Skeletal muscle cell (primary cell): ENCODE measurements at places on chromosomes 5 and 9.

GRCh38 chr5:128674837-128675446 lies 136.9 kb upstream of the FBN2 start:
- no peak for DNase-seq

- peak; percentile 4 for DNase-seq
These were observed 211.7 kb downstream of the LRRC70 start for GRCh38 chr5:62790348-62790747.

DNA sequence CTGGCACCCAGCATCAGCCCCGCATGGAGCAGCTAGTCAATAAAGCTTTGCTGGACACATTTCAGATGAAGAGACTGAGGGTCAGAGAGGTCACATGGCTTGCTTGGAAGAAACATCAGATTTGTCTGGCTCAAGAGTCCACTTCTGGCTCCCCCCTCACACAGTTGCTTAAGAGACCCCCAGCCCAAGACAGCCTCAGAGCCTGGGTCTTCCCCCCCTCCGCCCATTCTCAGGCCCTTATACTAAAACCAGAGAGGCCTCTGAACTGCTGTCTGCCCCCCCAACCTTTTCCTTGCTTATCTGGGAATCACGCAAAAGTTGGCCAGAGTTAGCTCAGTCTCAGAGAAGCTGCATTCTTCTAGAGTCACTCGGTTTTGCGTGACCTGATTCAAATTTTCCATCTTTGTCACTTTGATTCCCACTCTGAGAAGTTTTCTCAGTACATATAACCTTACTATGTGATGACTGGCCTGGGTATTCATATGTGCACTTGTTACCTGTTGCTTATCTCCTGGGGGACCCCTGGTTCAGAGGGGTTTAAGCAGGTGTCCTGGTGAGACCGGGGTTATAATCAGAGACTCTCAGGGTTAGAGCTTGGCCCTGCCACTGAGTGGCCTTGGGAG lies 145.4 kb upstream of the IER5L start:
- no peak for DNase-seq

GRCh38 chr9:84504360-84504759 lies 163.8 kb upstream of the SLC28A3 start:
- DNase-seq, result no peak

- DNase-seq, result no peak
These were observed 370.6 kb upstream of the PIK3R1 start for GRCh38 chr5:67844924-67845323.

- no peak for DNase-seq
These were observed 123.6 kb downstream of the TEX10 start for GRCh38 chr9:100229136-100229535.

DNA sequence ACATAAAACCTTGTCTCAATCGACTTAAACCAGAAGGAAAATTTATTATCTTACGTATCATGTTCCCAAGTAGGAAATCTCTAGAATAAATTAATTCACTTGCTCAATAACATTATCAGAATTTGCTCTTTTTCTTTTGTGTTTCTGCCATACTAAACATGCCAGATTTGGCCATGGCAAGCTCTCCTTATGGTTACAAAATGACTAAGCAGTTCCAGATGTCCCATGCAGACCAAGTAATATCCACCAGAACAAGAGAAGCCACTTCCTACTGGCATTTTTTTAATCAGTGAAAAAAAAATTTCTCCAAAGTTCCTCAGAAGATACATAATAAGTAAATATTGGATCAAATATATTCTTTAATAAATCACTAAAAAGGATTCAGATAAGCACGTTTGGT lies 25.2 kb upstream of the ADAMTS6 start:
- peak; percentile 44 for DNase-seq

GRCh38 chr5:72584466-72584865 lies 77.3 kb upstream of the ZNF366 start:
- DNase-seq, result no peak

GRCh38 chr9:73548201-73548600 lies 396.5 kb downstream of the ANXA1 start:
- DNase-seq, result no peak

DNA sequence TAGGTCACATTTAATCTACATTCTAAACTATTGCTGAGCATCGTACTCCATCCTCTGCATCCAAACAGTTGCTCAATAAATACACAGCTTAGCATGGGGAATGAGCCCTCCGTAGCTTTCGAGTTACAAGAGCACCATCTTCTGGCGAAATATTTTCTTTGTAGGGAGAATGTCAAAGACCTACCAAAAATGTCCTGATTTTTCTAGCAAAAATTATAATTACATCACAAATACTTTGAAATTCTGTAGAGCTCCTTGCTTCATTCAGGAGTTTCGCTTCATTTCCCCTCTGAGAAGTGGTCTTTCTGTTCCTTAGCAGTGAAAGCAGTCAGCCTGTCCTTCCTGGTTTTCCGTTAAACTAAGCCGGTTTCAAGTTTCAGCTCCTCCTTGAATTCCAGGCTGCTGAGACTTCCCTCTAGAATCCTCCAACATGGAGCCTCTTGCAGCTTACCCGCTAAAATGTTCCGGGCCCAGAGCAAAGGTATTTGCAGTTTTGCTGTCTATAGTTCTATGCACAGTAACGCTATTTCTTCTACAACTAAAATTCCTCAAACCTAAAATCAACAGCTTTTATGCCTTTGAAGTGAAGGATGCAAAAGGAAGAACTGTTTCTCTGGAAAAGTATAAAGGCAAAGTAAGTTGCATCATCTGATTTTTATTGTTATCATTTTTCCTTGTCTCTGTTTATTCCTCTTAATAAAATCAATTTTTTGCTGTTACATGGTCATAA lies at the start of gene GPX8:
Gene GPX8 (plus strand): TSS at position 409 of the 730 bp plus-strand sequence. CDS start 22 bp downstream, at position 431.
- peak; percentile 67 for DNase-seq

- DNase-seq, result no peak
These were observed 51.5 kb upstream of the NOTCH1 start for GRCh38 chr9:136597141-136597885.

DNA sequence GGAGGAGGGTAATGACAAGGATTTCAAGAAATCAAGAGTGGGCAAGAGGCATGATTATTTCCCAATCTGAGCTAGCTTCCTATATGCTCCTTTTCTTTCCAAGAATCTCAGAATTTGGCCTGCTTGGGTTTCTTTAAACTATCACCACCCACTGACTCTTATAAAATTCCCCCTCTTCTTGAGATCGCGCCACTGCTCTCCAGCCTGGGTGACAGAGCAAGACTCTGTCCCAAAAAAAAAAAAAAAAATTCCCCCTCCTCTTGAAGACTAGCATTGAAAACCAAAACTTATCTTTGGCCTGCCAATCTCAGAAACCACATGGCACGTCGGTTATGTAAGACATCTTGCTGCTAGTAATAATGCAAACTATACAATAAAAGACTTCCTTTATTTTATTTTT lies 3.4 kb upstream of the DMXL1 start:
- DNase-seq, result no peak

DNA sequence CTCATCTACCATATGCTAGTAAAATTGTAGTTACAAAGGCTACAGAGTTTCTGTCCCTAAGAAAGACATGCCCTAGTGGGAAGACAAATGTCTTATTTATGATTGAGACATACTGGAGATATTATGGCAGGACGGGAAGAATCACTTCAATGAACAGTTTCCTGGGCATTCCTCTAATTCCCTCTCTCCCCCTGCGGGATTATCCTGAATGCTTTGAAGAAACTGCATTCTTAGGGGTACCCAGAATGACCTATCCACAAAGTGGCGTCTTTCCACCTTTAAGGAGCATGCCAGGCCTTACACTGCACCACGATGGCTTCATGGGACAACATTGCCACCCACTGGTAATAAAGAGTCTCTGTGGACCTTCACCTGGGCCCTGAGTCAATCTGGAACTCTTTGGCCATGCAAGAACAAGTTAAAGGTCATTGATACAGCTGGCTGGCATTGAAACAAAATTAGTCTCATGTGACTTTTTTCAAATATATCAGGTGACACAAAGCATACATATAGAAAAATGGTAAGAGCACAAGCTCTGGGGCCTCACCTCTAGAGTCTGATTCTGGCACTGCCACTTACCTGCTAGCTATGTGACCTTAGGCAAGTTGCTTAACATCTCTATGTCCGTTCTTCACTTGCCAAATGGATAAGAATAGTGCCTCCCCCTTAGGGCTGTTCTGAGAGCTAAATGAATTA lies 32.0 kb downstream of the ANKRD55 start:
- DNase-seq, result no peak
